ENCODE measurements at places on chromosomes 12 and 14. TPM values are rescaled to one million over a fixed set of nuclear protein-coding genes. Genes with fewer than 3 reads are reported as not detected.
A peak's percentile ranks its signal among the peaks of the same experiment; 100 is the strongest.

- DNase-seq, result no peak
These were observed 399.8 kb downstream of the RAD51B start for GRCh38 chr14:68219407-68219806.

- no peak for DNase-seq
These were observed 52.6 kb downstream of the RASSF8 start for GRCh38 chr12:26011099-26011498.

DNA sequence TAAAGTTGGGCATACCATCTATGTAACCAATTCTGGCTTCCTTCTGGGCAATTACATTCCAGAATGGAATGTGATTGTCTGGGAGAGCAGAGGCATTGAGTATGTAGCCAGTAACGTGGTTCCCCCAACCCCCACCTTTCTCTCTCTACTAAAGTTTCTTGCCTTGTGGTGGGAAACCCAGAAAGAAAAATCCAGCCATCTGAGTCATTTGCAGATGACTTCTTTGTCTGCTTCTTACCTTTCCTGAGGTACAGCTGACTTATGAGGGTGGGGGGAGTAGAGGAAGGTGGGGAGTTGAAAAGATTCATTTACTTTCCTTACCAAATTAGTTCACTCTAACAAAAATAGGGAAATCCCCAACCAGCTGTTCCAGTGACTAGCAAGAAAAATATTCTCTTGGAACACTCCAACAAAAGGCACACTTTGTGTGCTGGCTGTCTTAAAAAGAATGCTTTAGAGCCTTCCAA, 112.1 kb upstream of the FRMD6 start:
- DNase-seq, result no peak

DNA sequence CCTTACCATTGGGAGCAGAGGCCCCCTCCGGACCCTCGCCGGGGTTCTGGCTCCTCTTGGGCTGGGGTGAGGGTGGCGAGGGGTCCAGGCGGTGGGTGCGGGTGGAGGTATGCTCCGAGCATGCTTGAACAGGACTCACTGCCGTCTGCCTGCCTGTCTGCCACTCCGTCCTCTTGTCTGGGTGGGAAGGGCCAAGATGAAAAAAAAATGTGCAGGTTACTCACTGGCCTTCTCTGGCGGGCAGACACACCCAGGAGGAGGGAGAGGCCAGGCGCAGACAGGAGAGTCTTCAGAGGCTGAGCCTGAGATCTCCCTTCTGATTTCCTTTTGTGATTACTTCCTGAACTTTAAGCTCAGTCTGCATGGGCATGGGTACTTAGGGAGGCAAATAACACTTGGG, 76.1 kb downstream of the STON2 start:
- peak; percentile 14 for DNase-seq

Gene DHRS2
- 0.55 TPM for polyA plus RNA-seq

GRCh38 chr12:51293696-51294095, 23.5 kb upstream of the SMAGP start:
- DNase-seq, result no peak

Gene LHX5
- not detected for polyA plus RNA-seq

GRCh38 chr12:42238240-42239140, at the start of gene YAF2:
Gene YAF2 (minus strand): TSS chr12:42238248. CDS start chr12:42238180, 68 bp downstream.
- peak; percentile 89 for DNase-seq

Gene GPRC5D
- 0.14 TPM for polyA plus RNA-seq

Gene GPR135
- 0.69 TPM for polyA plus RNA-seq

Gene AICDA
- 0.10 TPM for polyA plus RNA-seq

DNA sequence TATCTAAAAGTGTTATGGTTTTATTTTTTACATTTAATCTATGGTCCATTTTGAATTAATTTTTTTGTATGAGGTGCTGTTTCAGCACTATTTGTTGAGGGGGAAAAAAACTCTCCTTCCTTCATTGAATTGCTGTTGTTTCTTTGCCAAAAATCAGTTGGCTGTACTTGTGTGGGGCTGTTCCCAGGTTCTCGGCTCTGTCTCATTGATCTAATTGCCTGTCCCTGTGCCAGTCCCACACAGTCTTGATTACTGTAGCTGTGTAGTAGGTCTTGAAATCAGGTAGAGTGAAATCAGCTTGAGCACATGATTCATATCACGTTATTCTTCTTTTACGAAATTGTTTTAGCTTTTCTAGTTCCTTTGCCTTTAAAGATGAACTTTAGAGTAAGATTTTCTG, 109.7 kb downstream of the ADGRD1 start:
- peak; percentile 43 for DNase-seq
